HFFc6 (cell line): ENCODE measurements at places on chromosomes 4 and X.

DNA sequence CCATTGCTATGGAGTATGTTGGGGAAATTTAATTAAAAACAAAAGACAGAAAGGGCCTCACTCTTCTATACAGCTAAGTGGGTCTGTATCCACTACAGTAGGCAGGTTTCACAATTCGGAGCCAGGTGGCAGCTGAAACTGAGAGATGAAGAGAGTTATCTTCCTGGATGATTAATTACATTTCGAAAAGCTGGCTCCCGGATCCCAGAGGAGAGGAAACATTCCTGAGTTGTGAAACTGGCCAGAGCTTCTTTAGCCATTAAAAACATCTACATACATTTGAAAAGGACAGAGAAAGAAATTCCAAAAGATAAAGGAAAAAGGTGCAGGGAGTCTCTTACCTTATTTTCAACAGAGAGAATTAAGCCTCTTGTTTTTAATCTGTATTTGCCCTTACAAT is 15.5 kb upstream of the PDZD4 start:
- no peak overlapping the region for H3K27ac ChIP-seq
- no peak overlapping the region for H3K4me3 ChIP-seq
- H3K4me1 ChIP-seq: no peaks in the 10 kb centered on the region
- no peaks in the 10 kb centered on the region for H3K36me3 ChIP-seq
- H3K27me3 ChIP-seq: peaks cover 19% of the 10 kb centered on the region

- H3K27ac ChIP-seq: peak overlapping the region; percentile 59
- peaks cover under 1% of the 10 kb centered on the region; the same call in 1 of the 2 replicates for H3K36me3 ChIP-seq
- H3K4me1 ChIP-seq: peaks cover 22% of the 10 kb centered on the region
- DNase-seq: peak; percentile 65
These were observed 99.0 kb upstream of the SPANXC start for GRCh38 chrX:141341341-141341740.

- H3K4me1 ChIP-seq: peaks cover 21% of the 10 kb centered on the region
- peaks cover 11% of the 10 kb centered on the region; the same call in 1 of the 2 replicates for H3K36me3 ChIP-seq
- no peak for DNase-seq
These were observed 125.9 kb downstream of the CFAP299 start for GRCh38 chr4:80461412-80461811.

DNA sequence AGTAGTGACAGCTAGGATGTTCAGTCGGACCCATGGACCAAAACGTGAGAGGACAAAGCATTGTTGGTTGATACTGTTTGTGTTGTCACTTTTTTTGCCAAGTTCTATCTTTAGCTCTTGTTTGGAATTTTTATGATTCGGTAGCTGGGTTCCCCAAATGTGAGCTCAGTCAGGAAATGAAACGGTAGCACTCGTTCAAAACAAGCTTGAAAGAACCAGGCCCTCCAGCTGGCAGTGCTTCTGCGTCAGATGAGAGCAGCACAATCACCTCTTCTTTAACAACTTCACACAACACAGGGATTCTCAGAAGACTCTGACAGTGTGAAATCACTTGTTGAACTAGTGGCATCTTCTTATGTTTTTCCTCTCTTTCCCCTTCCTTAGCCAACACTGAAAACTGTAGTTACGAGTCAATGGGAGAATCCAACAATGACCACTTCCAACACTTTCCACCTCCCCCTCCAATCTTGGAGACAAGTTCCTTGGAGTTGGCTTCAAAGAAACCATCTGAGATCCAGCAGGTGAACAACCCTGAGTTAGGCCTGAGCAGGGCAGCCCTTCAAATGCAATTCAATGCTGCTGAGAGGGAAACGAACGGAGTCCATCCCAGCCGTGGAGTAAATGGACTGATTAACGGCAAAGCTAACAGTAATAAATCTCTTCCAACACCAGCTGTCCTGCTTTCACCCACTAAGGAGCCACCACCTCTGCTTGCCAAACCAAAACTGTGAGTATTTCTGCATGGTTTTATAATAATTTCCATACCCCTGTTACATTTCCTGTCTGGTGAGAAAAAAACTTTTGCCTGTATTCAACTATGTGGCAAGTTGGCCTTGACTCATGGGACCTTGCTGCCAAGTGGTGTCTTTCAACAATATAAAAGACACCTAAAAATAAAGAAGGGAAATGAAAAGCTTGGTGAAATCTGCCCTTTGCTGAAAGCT is 214.6 kb downstream of the PALLD start:
- H3K4me1 ChIP-seq: peaks cover 51% of the 10 kb centered on the region
- H3K27ac ChIP-seq: no peak overlapping the region
- no peaks in the 10 kb centered on the region for H3K27me3 ChIP-seq
- no peaks in the 10 kb centered on the region; the same call in 1 of the 2 replicates for H3K36me3 ChIP-seq
- no peak for DNase-seq
- no peak overlapping the region for H3K4me3 ChIP-seq

DNA sequence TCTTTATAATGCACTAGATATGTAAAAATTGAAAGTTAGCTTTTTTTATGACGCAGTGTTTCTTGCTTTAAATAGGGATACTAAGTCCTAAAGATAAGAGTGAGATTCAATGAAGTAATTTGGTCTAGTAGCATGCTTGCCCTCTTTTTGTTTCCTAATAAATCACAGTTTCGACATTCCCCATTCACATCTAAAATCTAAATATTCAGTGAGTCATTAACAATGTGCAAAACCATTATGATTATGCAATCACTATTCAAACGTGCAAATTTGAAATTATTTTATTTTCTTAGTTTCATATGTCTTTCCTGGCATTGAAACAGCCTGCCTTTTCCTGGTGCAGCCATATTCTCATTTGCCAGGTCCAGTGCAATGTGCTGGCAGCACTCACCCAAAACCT is 1350.5 kb upstream of the PABPC4L start:
- no peak for DNase-seq
- no peaks in the 10 kb centered on the region; the same call in 1 of the 2 replicates for H3K27me3 ChIP-seq
- no peak overlapping the region for H3K27ac ChIP-seq
- H3K36me3 ChIP-seq: no peaks in the 10 kb centered on the region
- no peak overlapping the region for H3K4me3 ChIP-seq

DNA sequence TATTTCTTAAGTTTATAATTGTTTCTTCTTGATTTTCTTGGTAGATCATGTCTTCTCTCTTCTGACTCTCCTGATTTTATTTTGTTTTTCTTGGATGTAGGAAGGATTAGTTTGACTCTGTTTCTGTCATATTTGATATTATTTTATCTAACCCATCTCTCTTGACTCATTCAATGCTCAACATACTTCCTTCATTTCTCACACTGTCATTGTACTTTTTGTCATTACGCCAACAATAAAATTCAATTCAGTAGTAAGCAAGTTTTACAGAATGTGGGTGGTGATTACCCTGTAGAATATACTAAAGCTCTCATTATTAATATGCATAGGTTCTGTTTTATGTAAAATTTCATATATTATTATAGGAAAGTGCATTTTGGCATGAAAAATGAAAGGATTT is 1303.0 kb upstream of the AGA start:
- H3K27ac ChIP-seq: no peak overlapping the region
- no peaks in the 10 kb centered on the region for H3K27me3 ChIP-seq
- no peaks in the 10 kb centered on the region for H3K36me3 ChIP-seq
- H3K4me1 ChIP-seq: no peaks in the 10 kb centered on the region

- H3K4me3 ChIP-seq: peak overlapping the region; percentile 53; the same call in 1 of the 2 replicates
- H3K36me3 ChIP-seq: no peaks in the 10 kb centered on the region
- no peak overlapping the region for H3K27ac ChIP-seq
- H3K4me1 ChIP-seq: no peaks in the 10 kb centered on the region; the same call in 1 of the 2 replicates
These were observed 809 bp downstream of the ZFP92 start for GRCh38 chrX:153411988-153412574.

DNA sequence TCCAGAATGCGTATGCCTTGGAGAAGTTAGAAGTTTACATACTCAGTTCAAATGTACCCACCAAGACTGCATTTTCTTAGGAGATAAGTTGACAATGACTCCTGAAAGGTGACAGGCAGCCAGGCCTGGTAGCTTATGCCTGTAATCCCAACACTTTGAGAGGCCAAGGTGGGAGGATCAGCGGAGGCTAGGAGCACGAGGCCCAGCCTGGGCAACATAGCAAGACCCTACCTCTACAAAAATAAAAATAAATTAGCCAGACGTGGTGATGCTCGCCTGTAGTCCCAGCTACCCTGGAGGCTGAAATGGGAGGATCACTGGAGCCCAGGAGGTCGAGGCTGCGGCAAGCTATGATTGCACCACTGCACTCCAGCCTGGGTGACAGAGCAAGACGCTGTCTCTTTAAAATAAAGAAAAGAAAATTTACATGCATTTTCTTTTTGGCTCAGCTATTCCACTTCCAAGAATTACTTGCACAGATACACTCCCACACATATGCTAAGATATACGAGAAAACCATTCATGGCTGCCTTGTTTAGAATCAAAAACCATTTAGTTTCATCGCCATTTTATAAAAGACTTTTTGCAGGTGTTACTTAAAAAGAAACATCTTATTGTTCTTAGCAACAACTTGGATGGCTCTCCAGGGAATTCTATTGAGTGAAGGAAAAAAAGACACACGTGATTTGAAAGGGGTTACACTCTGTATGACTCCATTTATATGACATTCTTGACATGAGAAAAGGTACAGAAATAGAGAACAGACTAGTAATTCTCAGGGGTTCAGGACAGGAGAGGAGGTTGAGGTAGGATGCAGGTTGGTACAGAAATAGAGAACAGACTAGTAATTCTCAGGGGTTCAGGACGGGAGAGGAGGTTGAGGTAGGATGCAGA is 66.3 kb downstream of the DHRSX start:
- H3K4me3 ChIP-seq: no peak overlapping the region
- H3K27me3 ChIP-seq: no peaks in the 10 kb centered on the region; the same call in 1 of the 2 replicates
- H3K36me3 ChIP-seq: peaks cover 22% of the 10 kb centered on the region
- DNase-seq: no peak
- H3K4me1 ChIP-seq: no peaks in the 10 kb centered on the region
- H3K27ac ChIP-seq: no peak overlapping the region

DNA sequence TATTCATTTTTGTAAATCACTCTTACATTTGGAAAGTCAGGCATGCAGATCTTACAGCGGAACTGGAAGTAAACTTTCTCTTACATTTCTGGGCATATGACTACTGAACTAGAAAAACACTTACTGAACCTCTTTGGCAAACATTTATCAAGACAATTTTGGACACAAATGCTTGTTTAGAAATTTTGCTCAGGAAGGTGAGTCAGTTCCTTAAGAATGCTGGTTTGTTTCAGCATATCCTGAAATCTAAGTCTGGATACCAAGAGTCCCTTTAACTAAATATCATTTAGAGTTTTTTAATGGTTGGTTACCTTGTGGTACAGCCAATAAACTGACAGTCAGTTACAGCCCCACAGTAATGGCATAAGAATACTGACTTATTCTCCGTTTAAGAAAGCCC is 15.0 kb downstream of the SHISA3 start:
- H3K27ac ChIP-seq: no peak overlapping the region
- peak; percentile 33 for DNase-seq
- H3K4me1 ChIP-seq: peaks cover 14% of the 10 kb centered on the region; the same call in 1 of the 2 replicates
- no peaks in the 10 kb centered on the region for H3K36me3 ChIP-seq

GRCh38 chr4:19711871-19712270 is 539.8 kb upstream of the SLIT2 start:
- H3K4me3 ChIP-seq: peak overlapping the region; percentile 29; the same call in 1 of the 2 replicates
- peaks cover 49% of the 10 kb centered on the region for H3K4me1 ChIP-seq
- H3K27ac ChIP-seq: peak overlapping the region; percentile 38
- DNase-seq: peak; percentile 76
- H3K36me3 ChIP-seq: peaks cover 5% of the 10 kb centered on the region; the same call in 1 of the 2 replicates
- H3K27me3 ChIP-seq: no peaks in the 10 kb centered on the region

- DNase-seq: no peak
- H3K27me3 ChIP-seq: peaks cover 20% of the 10 kb centered on the region
- no peak overlapping the region for H3K27ac ChIP-seq
- H3K36me3 ChIP-seq: no peaks in the 10 kb centered on the region
- H3K4me3 ChIP-seq: no peak overlapping the region
These were observed 14.5 kb downstream of the LONRF3 start for GRCh38 chrX:118988911-118989310.

DNA sequence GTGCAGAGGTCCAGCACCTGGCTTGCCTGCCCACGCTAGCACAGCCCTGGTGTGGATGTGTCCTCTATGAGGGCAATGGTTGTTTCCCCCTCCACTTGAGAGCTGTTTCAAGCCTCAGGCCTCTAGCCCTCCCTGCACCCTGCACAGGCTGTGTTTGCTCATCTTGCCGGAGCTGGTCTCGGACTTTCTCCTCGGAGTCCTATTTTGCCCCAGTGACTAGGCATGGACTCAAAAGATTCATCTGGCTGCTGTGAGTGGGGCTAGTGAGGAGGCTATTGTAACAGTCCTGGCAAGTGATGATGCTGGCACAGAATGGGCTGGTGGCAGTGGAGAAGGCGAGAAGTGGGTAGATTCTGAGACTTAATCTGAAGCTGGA is 5.8 kb downstream of the FOXP3 start:
- no peaks in the 10 kb centered on the region for H3K36me3 ChIP-seq
- H3K4me3 ChIP-seq: no peak overlapping the region
- peaks cover 5% of the 10 kb centered on the region for H3K27me3 ChIP-seq
- H3K27ac ChIP-seq: no peak overlapping the region
- H3K4me1 ChIP-seq: no peaks in the 10 kb centered on the region
- no peak for DNase-seq

- no peaks in the 10 kb centered on the region for H3K27me3 ChIP-seq
- H3K4me3 ChIP-seq: no peak overlapping the region
- no peak overlapping the region for H3K27ac ChIP-seq
These were observed 130.8 kb downstream of the ZAR1 start for GRCh38 chr4:48620831-48621230.

- H3K27me3 ChIP-seq: peaks cover 2% of the 10 kb centered on the region; the same call in 1 of the 2 replicates
- peak; percentile 67 for DNase-seq
- peaks cover 36% of the 10 kb centered on the region for H3K36me3 ChIP-seq
- peaks cover 77% of the 10 kb centered on the region for H3K4me1 ChIP-seq
These were observed 47.4 kb upstream of the AGA start for GRCh38 chr4:177489471-177490246.

- H3K27ac ChIP-seq: no peak overlapping the region
- H3K36me3 ChIP-seq: no peaks in the 10 kb centered on the region
- H3K27me3 ChIP-seq: peaks cover 2% of the 10 kb centered on the region; the same call in 1 of the 2 replicates
- no peak for DNase-seq
- H3K4me3 ChIP-seq: no peak overlapping the region
These were observed 25.4 kb upstream of the VSIG1 start for GRCh38 chrX:108019382-108019875.

DNA sequence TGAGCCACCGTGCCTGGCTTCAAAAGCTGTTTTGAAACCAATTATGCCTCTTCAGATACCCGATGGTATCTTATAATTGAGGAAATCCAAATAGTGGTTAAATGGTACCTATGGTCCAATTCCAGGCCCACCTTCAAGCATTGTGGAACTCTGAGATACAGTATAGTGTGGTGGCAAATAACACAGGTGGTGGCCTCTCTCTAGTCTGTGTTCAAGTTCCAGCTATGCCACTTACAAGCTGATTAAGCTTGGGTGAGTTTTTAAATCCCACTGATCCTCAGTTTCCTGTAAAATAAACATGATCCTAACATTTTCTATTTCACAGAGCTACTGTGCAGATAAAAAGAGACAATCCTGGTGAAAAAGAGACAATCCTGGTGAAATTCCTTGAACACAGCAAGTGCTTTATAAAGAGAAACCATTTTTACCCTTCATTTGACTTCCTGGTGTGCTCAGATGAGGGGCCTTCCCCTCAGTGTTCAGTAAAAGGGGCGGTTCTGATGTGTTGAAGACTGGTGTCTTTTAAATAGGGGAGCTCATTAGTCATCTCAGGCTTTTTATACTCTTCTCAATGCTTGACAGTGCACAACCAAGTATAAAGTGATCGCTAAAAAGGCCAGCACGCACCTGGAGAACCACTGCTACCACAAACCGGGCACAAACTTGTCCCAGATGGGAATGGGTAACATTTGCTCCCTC is 30.8 kb upstream of the CD40LG start:
- H3K4me3 ChIP-seq: no peak overlapping the region
- DNase-seq: no peak
- H3K27ac ChIP-seq: no peak overlapping the region
- no peaks in the 10 kb centered on the region for H3K36me3 ChIP-seq
- H3K4me1 ChIP-seq: no peaks in the 10 kb centered on the region

- DNase-seq: no peak
- H3K27me3 ChIP-seq: no peaks in the 10 kb centered on the region; the same call in 1 of the 2 replicates
- no peak overlapping the region for H3K27ac ChIP-seq
- H3K36me3 ChIP-seq: no peaks in the 10 kb centered on the region
These were observed 24.6 kb downstream of the UGT2B7 start for GRCh38 chr4:69120870-69121269.
